ENCODE measurements at places on chromosomes 2 and 18. TPM values are rescaled to one million over a fixed set of nuclear protein-coding genes. Genes with fewer than 3 reads are reported as not detected.

DNA sequence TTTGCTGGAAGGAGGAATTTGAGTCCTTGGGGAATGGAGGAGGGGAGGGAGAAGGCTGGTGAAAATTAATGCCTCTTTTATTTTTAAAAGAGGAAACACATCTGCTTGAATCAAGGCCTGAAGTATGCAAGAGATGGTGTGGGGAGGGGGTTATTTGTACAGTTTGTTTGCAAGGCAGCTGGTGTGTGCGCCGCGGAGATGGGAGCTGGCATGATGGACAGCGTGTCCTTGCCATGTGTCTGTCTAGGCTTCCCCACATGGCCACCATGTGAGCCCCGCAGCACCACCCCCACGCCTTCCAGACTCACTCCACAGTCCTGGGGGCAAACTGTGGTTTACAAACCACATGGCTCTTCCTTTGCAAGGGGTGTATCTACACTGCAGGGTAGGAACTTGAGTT, 154.8 kb upstream of the APCDD1 start:
- H3K36me3 ChIP-seq: no peaks in the 10 kb centered on the region
- H3K4me1 ChIP-seq: no peaks in the 10 kb centered on the region
- no peak overlapping the region for H3K4me3 ChIP-seq
- no peaks in the 10 kb centered on the region for H3K27me3 ChIP-seq
- no peak overlapping the region for H3K27ac ChIP-seq
- no peak for DNase-seq

Gene ACMSD
- not detected for total RNA-seq

GRCh38 chr18:36464126-36464651, 166.7 kb downstream of the FHOD3 start:
- no peak overlapping the region for H3K27ac ChIP-seq
- no peaks in the 10 kb centered on the region for H3K4me1 ChIP-seq
- no peak for DNase-seq
- no peaks in the 10 kb centered on the region for H3K27me3 ChIP-seq
- no peak overlapping the region for H3K4me3 ChIP-seq

- no peak for DNase-seq
- peaks cover 5% of the 10 kb centered on the region for H3K4me1 ChIP-seq
- peaks cover under 1% of the 10 kb centered on the region for H3K27me3 ChIP-seq
- H3K4me3 ChIP-seq: no peak overlapping the region
Measured at GRCh38 chr2:207181526-207182274, 16.0 kb upstream of the KLF7 start.

DNA sequence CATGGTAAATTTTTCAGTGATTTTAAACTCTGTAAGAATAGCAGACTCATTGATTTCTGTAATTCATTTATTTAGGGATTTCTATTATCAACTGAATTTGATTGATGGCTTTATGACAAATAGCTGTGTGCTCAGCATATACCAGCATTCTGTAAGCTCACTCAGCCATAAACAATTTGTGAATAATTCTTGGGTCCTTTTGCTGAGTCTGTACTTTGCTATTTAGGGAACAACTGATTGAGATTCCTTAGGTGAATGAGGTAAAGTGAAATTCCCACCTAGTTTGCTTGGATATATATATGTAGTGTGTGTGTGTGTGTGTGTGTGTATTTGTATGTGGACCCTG, 76.7 kb upstream of the CAVIN2 start:
- H3K4me3 ChIP-seq: no peak overlapping the region
- no peak overlapping the region for H3K27ac ChIP-seq
- no peak for DNase-seq
- no peaks in the 10 kb centered on the region for H3K36me3 ChIP-seq

DNA sequence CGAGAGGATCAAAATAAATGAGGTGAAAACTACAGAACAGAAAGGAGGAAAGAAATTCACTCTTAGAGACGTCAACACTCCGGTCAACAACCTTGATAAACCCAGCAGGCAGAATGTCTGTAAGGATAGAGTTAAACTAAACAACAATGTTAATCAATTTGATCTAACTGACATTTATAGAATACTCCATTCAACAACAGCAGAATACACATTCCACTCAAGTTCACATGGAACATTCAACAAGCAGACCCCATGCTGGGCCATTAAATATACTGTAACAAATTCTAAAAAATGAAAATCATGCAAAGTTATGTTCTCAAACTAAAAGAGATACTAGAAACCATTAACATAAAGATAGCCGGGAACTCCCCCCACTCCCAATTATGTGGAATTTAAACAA, 41.8 kb downstream of the FAM210A start:
- H3K27ac ChIP-seq: no peak overlapping the region
- no peaks in the 10 kb centered on the region for H3K27me3 ChIP-seq
- H3K4me1 ChIP-seq: no peaks in the 10 kb centered on the region
- peaks cover 32% of the 10 kb centered on the region for H3K36me3 ChIP-seq

Gene TMEM247
- not detected for total RNA-seq

GRCh38 chr2:168198476-168199207, 48.8 kb downstream of the STK39 start:
- H3K36me3 ChIP-seq: peaks cover 17% of the 10 kb centered on the region
- peaks cover 48% of the 10 kb centered on the region for H3K4me1 ChIP-seq
- no peaks in the 10 kb centered on the region for H3K27me3 ChIP-seq
- no peak overlapping the region for H3K27ac ChIP-seq
- no peak overlapping the region for H3K4me3 ChIP-seq

Gene CREG2
- total RNA-seq: 0.52 TPM

Data from activated CD4-positive, alpha-beta T cell treated with anti-CD3 and anti-CD28 coated beads, Interleukin-2, amount 10 ng/mL, durations not matched to agents 7 days and 5 days (primary cell).